T-cell (primary cell): ENCODE measurements at places on chromosomes 13 and 19.

- DNase-seq = no peak
Measured at GRCh38 chr19:16069813-16070365, 6.4 kb upstream of the TPM4 start.

GRCh38 chr13:39586958-39587605, 15.9 kb downstream of the LHFPL6 start:
- no peak for DNase-seq

GRCh38 chr19:6125571-6125989, 9.9 kb upstream of the ACSBG2 start:
- DNase-seq = peak; percentile 35

GRCh38 chr13:46728777-46729176, 68.2 kb downstream of the ESD start:
- no peak for DNase-seq

DNA sequence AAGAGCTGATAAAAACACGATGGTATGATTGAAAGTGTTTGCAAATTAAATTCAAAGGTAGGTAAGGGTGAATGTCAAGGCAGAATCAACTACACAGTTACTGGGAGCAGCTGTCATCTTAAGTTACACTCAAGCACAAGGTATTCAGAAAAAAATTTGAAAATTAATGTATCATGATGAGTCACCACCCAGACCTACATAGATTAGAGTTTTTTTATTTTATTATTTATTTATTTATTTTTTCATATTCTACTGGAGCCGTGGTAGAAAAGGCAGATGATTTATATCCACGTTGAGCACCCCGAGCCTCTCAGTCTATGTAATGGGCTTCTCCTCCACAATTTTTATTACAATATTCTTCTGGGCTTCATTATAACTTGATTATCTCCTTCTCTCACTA, 728.9 kb upstream of the ARGLU1 start:
- no peak for DNase-seq

GRCh38 chr19:4811328-4812131, 20.0 kb downstream of the TICAM1 start:
- peak; percentile 84 for DNase-seq

DNA sequence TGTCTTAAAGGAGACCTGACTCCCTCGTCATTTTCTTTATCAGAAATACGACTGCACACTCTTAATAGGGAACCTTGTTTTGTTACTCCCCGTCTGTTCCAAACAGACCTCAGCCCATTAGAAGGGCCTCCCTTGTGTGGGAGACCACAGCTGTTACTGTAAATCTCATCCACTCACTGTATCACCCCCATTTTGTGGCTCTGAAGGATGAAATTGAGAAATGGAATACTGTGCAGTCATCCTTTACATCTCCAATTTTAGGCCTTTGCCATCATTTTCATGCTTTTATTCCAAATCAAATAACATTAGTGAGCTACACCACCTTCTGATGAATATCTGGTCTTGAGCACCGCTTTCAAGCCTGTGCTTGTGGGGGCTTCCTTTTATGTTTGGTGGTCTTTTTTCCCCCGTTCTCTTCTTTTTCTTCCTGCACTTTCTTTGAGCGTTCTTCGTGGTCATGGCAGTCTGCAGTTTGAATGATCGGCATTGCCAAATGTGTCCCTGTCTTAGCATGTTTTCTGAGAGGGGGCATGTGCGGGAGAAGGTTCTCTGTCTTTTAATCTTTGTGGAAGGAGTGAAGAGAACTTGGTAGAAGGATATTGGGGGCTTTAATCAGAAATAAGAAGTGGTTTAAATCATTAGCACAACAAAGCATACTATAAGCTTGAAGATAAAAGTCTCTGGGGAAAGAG, 65.8 kb downstream of the GGACT start:
- no peak for DNase-seq

- no peak for DNase-seq
Measured at GRCh38 chr19:40686882-40687524, 3.4 kb downstream of the NUMBL start.

DNA sequence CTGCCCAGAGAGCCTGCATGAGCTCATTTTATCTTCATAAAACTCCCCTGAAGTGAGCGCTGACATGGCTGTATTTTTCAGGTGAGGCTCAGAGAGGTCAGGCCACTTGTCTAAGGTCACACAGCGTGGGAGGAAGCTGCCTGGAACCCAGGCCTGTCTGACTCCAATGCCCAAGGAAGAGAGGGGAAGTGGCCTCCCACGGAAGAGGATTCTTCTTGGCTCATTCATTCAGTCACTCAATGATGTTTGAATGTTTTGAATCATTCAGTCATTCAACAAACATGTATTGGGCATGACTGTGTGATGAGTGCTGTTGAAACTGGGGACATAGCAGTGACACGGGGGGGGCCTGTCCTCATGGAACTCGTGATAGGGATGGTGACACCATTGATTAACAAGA, 12.0 kb downstream of the ACTL9 start:
- no peak for DNase-seq
